ENCODE measurements at places on chromosomes 13 and 19.
A peak's percentile ranks its signal among the peaks of the same experiment; 100 is the strongest.

DNA sequence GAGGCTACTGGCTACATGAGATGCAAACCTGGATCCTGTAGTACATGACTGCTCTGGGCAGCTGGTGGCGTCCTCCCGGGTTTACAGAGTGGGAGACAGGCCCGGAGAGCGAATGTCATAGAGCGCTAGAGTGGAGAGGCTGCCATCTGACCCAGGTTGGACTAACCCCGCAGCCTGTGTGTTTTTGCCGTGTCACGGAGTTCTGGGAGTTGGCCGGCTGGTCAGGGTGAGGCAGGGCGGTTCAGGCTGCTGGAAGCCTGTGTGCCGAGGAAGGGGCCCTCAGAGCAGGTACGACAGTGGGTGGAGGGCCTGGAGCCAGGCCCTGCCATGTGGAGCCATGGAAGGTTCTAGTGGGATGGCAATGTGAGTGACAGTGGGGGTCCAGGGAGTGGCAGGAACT is 12.5 kb downstream of the CRTC1 start:
- DNase-seq = no peak

DNA sequence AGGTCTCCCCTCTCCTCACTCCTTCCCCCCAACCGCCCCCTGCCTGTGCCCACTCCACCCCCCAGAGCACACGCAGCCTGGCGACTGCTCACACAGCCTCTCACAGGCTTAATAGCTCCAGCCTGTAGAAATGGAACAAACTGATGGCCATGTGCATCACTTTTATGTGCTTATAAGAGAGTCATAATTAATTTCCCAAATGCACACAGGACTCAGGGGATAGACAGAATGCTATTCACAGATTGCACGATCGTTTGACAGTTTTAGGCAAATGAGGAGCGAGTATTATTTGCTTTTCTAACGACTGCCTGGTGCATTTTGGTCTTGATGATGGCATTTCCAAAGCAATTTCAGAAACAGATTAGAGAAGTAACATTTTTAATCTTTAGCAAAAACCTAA is 97.7 kb upstream of the VSTM2B start:
- no peak for DNase-seq

GRCh38 chr19:43699506-43700394 is 16.1 kb upstream of the IRGC start:
- DNase-seq = no peak

DNA sequence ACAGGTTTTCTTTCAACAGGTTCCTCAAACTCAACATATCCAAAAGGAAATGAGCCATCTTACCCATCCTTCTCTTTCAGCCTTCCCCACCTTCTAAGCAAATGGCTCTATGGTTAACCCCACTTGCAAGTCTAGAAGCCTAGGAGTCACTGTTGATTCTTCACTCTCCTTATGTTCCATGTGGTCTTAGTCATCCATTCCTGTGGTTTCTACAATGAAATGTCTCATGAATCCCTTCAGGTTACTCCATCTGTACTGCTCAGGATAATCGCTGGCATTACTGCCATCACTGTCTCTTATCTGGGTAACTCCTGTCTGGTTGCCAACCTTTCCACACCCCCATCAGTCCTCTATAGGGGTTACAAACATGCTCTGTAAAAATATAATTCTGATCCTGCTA is 381.3 kb downstream of the ENOX1 start:
- no peak for DNase-seq

- peak; percentile 47 for DNase-seq
Measured at GRCh38 chr19:46753420-46754155, 7.3 kb upstream of the STRN4 start.

DNA sequence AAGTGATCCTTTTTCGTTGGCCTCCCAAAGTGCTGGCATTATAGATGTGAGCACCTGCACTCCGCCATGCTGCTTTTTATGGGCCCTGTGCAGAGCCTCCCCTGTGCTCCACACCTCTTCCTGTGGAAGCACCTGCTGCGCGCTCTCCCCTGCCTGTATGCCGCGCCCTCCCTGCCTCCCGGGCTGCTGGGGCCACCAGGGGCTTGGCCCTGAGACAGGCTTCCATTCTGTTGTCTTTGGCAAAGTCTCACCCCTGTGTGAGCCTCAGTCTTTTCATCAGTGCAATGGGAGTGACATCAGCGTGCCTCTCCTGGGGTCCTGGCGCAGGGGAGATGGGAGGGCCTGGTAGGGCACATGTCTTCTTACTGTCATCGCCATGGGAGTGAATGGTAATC is 1.3 kb downstream of the FAM174C start:
- DNase-seq = no peak

DNA sequence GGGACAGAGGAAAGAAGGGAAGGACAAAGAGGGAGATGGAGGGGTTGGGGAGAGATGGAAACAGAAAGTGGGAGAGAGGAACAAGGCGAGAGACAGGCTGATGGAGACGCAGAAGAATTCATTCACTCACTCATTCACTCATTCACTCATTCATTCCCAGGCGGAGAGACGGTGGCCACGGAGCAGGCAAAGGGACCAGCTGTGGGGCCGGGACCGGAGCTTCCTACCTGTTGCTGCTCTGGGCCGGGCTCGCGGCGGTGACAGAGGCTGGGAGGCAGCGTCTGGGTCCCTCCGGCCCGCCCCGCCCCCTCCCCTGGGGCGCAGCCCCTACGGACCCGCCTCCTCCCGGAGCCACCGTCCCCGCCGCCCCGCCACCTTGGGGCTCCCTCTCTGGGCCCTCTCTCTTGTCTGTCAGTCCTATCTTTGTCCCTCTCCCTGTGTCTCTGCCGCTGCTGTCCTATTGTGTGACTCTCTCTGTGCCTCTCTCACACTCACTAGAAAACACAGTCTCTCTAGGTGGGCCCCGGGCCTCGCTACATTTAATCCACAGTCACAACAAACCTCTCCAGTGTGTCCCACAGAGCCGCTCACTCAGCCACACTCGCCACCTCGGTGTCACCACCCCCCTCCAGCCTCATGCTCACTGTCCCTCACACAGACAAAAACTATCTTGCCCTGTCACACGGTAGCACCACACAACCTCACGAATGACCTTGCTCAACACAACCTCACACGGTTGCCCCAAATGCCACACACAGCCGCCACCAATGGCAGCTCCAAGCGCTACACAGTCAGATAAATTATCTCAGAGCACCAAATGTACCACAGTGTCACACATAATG is at the start of gene GNG8:
TSS of gene GNG8 (minus strand) at position 283 of the 842 bp plus-strand sequence. CDS start 1,520 bp downstream, outside the sequence.
- DNase-seq = no peak

DNA sequence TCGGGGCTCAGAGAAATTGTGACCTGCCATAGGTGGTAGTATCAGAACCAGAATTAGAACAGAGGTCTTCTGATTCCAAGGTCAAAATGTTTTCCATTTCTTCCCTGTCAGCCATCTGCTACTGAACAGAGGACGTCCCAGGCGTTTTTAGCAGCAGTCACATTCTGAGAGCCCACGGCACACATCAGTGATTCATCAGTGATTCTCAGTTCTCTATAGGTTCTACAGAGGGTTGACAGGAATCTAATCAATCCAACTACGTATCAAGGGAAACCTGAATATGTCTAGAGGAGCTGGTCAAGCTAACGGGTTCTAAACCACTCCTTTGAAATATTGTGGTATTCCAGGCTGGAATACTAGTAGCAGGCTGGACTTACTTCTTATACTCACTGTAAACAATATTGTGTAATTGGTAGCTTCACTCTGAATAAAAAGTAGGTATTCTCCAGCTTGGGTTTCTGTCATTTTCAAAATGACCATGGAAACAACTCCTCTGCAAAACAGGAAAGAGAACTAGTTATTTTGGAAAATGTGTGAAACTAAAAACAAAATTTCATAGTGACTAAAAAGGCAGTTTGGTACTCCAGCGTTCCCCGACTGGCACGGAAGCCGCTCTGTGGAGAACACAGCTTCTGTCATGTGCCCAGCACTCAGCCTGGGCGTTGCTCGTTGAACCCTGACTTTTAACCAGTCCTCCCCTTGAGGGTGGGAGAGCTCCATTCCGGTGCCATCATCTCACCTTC is 43.2 kb downstream of the FLT3 start:
- no peak for DNase-seq

DNA sequence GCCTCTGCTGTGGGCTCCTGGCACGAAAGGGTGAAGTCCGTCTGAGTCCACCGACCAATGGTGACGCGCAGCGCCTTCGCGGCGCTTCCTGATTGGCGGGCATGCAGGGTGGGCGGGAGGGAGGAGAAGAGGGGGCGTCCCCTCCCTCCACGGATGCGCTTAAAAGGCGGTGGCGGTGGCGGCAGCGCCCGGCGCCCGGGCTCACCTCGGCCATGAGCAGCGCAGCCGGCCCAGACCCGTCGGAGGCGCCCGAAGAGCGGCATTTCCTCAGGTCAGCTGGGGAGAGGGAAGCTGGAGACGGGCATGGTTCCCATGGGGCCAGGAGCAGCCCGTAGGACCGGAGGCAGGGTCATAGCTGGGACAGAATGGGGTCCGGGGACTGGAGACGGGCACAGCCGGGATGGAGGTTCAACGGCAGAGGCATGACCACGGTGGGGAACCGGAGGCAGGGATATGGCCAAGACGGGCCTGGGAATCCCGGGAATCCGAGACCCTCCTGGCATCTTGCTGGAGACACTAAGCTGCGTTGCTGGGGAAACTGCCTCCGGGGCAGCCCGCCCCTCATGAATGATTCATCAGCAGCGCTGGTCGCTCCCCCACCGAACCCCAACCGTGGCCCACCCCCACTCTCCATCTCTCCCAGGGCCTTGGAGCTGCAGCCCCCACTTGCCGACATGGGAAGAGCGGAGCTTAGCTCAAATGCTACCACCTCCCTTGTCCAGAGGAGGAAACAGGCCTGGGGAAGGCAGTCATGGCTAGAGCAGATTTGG is at the start of gene YJEFN3:
TSS of gene YJEFN3 (plus strand) at position 191 of the 770 bp plus-strand sequence. CDS start at position 213, 22 bp downstream.
- DNase-seq = no peak

DNA sequence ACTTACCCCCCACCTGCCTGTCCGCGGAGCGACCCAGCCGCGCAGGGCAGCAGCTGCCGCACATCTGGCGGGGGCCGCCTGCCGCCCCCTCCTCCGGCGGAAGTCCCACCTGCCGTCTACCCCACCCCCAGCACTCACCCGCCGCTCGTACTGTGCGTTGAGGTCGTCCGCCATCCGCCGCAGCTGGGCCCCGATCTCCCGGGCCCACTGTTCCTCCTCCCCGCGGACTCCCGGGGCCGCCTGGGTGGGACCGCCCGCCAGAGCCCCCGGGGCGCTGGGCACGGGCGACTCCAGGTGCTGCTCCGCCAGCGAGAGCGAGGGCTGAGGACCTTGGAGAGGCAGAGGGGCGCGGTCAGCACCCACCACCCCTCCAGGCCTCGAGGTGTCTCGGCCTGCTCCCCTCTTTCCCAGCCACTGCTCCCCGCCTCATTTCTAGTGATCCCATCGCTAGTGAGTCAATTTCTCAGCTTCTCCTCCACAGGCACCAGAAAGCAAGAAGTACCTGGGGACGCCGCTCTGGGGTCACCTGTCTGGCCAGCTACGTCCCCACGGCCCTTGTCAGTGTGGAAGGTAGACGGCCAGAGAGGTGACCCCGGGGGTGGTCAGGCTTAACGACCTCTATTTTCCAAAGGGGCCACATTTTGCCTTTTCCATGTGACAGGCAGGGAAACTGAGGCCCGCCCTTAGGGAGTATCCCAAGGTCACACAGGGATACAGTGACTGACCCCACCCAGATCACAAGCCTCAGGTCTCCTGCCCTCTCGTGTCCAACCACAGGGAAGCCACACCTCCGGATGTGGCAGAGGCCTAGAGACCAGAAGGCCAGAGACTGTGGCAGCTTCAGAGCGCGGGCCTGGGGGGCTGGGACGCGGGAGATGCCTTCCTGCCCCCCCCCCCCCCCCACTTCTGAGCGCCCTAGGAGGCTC is 4.3 kb downstream of the BBC3 start:
- peak; percentile 20 for DNase-seq

- DNase-seq = no peak
Measured at GRCh38 chr13:24502533-24503378, 9.8 kb downstream of the PARP4 start.

DNA sequence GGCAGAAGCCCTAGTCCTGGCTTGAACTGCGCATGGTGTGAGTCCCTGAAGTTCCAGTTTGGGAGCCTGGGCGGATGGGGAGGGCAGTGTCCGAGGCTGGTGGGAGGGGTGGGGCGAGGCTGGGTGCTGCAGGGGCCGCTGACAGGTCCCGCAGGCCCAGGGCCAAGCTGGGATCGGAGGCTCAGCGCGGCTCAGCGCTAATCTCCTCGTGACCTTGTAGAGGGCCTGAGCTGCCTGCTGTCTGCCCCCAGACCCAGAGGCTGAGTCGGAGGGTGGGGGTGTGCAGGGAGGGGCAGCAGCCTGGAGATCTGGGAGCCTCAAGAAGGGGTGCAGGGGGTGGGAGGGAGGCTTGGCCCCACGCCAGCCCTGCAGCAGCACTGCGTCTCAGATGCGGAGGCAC is 3.0 kb downstream of the ATP1A3 start:
- no peak for DNase-seq

- DNase-seq = no peak
Measured at GRCh38 chr19:1214299-1214861, 8.8 kb downstream of the STK11 start.

- DNase-seq = no peak
Measured at GRCh38 chr19:51258165-51259160, 7.6 kb downstream of the SIGLECL1 start.

DNA sequence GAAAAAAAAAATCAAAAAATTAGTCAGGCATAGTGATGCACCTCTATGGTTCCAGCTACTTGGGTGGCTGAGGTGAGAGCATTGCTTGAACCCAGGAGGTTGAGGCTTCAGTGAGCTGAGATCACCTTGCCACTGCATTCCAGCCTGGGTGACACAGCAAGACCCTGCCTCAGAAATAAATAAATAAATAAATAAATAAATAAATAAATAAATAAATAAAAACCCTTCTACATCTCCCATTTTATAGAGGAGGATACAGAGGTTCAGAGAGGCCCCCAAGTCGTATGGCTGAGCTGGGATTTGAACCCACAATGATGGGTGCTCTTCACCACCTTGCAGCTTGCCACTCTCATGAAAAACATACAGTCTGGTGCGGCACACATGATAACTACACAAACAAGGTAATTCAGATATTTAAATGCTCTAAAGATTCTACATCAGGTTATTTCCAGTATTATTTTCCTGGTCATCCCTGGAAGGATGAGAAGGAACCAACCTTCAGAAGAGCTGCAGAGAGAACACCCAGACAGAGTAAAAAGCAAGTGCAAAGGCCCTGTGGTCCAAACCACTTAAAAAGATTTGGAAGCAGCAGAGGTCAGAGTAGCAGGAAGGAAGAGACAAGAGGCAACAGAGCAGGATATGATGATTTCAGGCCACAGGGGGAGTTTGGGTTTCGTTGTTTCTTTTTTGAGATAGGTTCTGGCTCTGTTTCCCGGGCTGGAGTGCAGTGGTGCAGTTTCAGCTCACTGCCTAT is 29.2 kb upstream of the OR1M1 start:
- DNase-seq = no peak

DNA sequence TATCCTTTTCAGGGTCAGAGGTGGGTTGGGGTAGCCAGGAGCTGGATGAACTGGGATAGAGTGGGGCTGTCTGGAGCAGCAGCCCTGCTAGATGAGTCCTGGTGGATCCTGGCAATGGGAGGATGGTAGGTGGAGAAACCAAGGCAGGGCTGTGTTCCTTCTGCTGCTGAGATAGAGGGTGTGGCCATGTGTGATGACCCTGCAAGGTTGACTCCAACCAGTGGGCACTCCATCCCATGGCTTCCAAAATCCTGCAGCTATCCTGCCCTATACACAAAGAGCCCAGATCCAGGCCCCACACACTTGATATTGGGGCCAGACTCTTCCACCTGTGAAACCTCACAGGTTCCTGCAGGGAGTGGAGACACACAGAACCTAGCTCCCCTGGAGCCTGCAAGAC is 2.4 kb upstream of the ZNF446 start:
- no peak for DNase-seq

- no peak for DNase-seq
Measured at GRCh38 chr13:42607546-42607945, 33.6 kb downstream of the TNFSF11 start.

All from activated T-helper 9 cell treated with anti-CD3 and anti-CD28 coated beads, Interleukin-2, amount 50 U/mL, for 16 hours (primary cell).